CD4-positive, alpha-beta T cell treated with Interleukin-6 at 100 ng/mL for 8 hours (primary cell): ENCODE measurements at places on chromosomes 5 and 9.

GRCh38 chr5:153276151-153276550 is 214.3 kb upstream of the GRIA1 start:
- DNase-seq, result no peak

GRCh38 chr5:83044926-83045325 is 32.3 kb downstream of the TMEM167A start:
- no peak for DNase-seq

GRCh38 chr9:81557452-81558090 is 131.8 kb downstream of the TLE1 start:
- DNase-seq, result no peak

- no peak for DNase-seq
These were observed 151.8 kb upstream of the VLDLR start for GRCh38 chr9:2469681-2470221.

DNA sequence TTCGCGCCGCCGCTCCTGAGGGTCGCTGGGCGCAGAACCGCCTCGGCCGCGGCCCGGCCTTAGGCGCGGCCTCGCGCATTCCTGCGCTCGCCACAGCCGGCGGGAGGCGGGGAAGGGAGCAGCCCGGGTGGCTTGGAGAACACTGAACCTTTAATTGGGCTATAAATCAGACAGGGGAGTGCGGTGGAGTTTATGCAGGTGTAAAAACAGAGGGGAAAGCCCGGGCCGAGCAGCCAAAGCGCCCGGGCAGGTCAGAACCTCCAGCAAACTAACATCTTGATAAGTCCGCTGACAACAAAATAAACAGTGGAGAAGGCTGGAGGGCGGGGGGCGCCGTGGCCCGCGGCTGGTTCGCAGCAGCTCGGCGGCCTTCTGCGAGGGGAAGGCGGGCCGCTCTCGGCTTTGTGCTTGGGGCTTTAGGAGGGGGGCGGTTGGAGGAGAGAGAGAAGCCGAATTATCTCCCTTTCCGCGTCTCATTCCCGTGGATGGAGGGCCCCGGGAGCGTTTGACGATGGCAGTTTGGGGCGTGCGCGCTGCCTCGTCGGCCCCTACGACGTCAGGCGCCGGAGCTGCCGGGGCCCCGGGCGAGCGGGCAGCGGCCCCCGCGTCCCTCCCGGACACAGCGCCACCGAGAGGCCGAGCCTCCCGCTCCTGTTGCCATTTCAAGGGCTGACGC is 11.3 kb downstream of the FOXD1 start:
- no peak for DNase-seq

- DNase-seq, result no peak
These were observed 14.7 kb downstream of the LRRC70 start for GRCh38 chr5:62593331-62593730.

GRCh38 chr5:145859897-145860296 is 12.9 kb downstream of the GRXCR2 start:
- no peak for DNase-seq

DNA sequence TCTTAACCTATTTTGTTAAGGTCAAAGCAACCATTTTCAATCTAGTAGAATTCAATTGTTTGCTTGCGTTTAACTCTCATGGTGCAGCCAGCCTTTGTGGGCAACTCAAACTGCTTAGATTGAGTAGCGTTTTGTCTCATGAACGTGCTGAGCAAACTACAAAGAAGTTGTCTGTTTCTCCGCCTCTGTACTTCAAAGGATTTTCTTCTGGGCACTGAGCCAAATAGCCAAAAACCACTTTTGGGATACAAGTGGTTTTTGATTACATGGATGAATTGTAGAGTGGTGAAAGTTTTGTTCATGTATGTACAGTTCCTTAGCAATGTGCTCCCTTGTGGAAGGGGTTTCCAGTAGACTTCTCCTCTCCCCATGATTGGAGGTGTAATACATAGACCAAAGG is 122.9 kb downstream of the CFAP90 start:
- DNase-seq, result no peak

GRCh38 chr9:71562140-71562539 is 206.2 kb downstream of the CEMIP2 start:
- DNase-seq, result no peak

GRCh38 chr5:95621839-95622629 is 2.1 kb downstream of the GPR150 start:
- peak; percentile 61 for DNase-seq

GRCh38 chr5:31630931-31631330 is 8.0 kb upstream of the PDZD2 start:
- DNase-seq, result no peak

- DNase-seq, result no peak
These were observed 339.0 kb upstream of the POU5F2 start for GRCh38 chr5:94080390-94080789.

DNA sequence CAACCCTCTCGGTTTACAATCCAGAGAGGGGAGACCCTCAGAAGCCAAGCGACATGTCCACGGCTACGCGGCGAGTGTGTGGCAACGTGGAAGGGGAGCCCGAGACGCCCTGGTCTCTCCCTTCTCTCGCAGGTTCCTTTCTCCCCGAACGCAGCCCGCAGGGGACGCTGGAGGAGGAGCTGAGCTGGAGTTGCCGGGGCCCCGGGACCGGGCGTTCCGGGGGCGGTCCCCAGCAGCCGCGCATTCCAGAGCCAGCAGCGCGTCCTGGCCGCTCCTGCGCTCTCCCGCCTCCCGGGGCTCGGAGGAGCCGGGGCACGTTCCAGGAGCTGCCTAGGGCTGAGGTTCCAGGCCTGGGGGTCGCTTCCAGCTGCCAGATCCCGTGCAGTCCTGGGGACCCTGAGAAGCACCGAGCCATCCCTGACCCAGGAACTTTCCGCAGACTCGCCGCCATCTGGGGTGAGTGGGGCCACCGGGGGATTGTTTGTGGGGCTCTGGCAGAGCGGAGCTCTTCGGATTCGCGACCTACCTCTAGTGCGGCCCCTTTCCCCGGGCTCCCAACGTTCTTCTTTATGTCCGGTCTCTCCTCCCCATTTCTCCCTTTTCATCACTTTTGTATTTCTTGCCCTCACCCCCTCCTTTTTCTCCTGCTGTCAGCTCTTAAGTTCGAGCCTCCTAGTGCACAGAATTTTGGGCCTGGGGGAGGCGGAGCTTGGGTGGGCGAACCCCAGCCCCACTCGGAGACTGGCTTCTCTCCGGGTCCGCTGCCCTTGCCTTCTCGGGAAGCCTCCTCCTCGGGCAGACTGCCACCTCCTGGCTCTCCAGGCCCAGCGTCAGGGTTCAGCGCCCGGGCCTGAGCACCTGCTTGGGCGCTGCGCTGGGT is at the start of gene SMIM3:
Gene SMIM3 (plus strand): TSS at position 241 of the 880 bp plus-strand sequence. CDS start 16,684 bp downstream, outside the sequence.
- DNase-seq, result peak; percentile 71

DNA sequence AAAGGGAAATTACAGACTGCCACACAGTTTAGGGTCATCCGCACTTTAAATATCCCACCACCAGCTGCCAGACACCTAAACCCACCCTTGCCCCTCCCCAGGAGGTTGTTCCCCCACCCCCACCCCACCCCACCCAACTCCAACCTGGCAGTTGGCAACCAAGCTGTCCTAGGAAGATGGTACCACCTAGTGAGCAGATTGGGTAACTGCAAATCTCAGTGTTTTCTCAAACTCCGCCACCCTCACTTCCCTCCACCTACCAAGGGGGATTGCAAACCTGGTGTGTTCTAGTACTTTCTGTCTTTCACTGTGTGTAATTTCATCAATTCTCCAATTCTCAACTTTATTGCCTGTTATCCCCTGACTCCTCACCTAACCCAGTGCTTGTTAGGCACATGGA is 323.8 kb upstream of the IRX2 start:
- DNase-seq, result no peak

DNA sequence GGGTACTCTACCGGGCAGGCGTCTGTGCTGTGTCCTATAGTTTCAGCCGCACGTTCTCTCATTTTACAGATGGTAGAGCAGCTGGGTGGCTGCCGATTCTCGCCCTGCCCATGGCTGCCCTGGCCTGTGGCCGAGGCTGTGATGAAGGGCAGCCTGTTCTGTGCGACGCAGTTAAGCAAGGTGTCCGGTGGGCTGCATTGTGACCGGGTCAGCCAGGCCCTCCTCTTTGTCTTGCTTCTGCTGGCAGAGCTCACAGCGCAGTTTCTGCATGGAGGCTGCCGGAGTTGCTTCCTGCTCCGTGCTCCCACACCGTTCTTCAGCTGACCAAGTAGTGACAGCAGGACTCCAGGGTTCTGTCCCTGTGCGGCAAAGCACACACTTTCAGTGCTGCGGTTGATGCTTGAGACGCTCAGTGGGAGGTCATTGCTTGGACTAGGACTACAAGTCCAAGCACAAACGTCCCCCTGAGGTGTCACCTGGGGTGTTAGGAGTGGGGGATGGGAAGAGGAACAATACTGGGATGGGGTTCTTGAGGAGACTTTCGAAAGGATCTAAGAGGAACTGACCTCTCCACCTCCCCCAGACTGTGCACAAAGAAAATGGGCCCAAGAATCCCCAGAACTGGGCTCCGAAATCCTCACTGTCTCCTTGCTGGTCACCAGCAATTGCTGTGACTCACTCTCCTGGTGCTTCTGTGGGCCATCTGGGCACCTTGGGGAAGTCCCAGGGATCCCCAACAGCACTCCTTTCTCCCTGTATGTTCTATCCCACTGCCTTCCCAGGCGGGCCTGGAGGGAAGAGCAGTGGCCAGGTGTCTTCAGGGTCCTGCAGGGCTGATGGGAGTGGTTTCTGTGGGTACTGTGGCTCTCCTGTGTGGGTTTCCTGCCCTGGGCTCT is 58.2 kb downstream of the GADD45G start:
- no peak for DNase-seq

- DNase-seq, result no peak
These were observed 378.2 kb upstream of the GRAMD2B start for GRCh38 chr5:126044931-126045565.

DNA sequence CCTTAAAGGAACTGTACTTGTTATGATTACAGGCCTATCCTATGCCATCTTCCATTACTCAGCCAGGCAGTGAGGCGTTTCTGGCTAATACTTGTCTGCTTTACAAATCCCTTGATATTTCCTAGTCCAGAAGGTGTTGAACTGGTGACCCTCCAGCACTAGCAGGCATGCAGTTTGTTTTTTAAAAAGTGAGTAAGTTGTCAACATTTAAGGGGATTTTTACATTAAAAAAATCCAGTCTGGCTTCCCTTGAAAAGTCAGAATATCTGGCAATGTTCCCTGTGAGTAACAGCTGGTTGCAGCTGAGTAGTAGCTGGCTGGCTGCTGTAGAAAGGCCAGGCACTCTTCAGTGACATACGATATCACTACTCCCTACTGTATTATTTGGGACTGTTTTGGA is 21.8 kb downstream of the GRIN3A start:
- DNase-seq, result no peak

GRCh38 chr9:128836509-128837145 is 7.0 kb upstream of the SPOUT1 start:
- no peak for DNase-seq

DNA sequence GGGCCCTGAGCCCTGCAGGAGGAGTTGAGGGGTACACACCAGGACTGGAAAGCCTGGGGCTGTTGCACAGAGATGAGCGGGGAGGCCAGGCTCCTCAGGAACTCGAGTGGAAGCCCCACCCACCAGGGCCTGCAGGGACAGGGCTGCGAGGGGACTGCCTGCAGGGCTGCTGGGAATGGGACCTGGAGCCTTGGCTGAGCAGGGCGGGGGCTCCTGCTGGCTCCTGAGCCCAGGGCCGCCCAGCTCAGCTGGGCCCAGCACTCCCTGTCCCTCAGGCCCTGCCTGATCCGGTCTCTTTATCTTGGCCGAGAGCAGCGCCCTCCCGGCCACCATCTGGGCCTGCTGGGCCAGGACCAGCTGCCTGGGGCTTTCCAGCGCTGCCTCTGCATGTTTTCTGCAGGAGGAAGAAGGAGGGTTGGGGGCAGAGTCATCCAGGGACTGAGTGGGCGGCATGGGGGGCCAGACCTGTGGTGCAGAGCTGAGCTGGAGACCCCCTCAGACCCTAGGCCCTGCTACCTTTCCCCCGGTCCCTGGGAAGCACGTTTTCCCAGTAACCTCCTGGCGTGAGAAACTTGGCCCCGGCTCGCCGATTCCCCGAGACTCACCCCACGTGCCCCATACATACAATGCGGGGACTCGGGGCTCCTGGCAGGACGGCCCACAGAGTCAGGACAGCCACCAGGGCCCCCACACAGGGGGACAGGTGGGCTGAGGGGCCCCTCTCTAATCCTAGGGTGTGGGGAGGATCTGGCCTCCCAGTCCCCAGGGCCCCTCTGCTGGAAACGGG is 9.4 kb downstream of the LCN12 start:
- no peak for DNase-seq

DNA sequence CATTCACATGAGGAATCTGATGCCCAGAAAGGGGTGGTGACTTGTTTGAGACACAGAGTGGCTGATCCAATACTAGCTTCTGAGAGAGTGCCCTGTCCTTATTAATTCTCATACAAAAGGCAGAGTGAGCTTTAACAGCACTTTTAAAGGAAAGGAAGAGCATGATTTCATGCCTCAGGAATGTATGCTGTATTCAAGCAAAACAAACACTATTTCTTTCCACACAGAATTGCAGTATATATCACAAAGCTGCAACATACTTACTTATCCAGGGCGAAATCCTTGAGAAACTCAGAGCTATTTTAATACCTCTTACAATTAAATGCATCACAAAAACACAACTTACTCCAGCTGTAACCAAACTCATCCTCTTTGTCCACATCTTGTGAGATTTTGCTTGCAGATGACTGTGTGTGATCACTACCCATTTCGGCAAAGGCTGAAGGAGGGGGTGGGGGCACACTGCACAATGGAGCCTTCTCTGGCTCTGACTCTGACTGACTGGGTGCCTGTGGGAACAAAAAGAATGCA is 139.8 kb downstream of the MPDZ start:
- no peak for DNase-seq

DNA sequence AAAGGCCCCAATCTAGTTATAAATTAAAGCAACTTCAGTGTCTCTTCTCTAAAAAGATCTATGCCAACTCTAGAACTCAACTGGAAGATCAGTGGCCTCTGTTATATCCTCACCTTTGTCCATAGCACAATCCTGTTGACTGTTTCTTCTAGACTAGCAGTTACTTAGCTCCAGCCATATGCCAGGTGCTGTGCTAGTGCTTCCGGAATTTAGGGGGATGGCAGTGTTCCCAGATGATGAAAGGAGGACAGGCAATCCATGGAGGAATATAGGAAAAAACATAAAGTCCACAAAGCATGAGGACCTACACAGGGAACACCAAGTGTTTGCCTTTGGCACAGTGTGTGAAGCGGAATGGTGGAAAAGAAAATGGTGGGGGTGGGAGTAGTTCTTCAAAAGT is 214.3 kb downstream of the MAPKAP1 start:
- no peak for DNase-seq

GRCh38 chr5:5066276-5067186 is 73.6 kb upstream of the ADAMTS16 start:
- no peak for DNase-seq

- DNase-seq, result no peak
These were observed 3.3 kb downstream of the ZNF608 start for GRCh38 chr5:124742983-124743601.

GRCh38 chr5:135328128-135328687 is 70.8 kb downstream of the MACROH2A1 start:
- no peak for DNase-seq

DNA sequence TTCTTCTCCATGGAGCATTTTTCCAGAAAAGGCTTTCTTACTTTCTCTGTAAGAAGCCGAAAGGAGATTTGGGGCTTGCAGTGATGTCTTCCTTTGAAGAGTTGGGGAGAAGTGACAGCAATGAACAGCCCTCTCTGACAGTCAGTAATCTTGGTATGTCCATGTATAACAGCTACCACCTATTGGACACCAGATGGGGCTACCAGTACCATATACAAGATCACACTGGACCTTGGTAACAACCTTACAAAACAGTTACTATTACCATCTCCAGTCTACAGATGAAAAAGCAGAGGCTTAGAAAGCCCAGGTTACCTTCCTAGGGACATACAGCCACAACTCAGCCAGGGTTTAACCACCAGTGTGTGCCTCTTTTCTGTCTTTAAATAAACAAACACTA is 272.7 kb upstream of the TRPC7 start:
- no peak for DNase-seq
